ENCODE measurements at places on chromosomes 3 and 15. TPM values are rescaled to one million over a fixed set of nuclear protein-coding genes. Genes with fewer than 3 reads are reported as not detected.

LMAN1L gene
- not detected for total RNA-seq

CTXN2 gene
- 0.60 TPM for total RNA-seq

GOLGA6B gene
- total RNA-seq = not detected

IL17RB gene
- 5.5 TPM for total RNA-seq

POLG gene
- 43.5 TPM for total RNA-seq

PLSCR2 gene
- not detected for total RNA-seq

SLC12A1 gene
- not detected for total RNA-seq

ARID3B gene
- total RNA-seq = 72.4 TPM

ZNF502 gene
- 3.6 TPM for total RNA-seq
